ENCODE measurements at places on chromosomes 2 and 18. TPM values are rescaled to one million over a fixed set of nuclear protein-coding genes. Genes with fewer than 3 reads are reported as not detected.

The ARHGEF4 gene
- under 0.01 TPM for total RNA-seq

The TEX261 gene
- total RNA-seq: 18.9 TPM

DNA sequence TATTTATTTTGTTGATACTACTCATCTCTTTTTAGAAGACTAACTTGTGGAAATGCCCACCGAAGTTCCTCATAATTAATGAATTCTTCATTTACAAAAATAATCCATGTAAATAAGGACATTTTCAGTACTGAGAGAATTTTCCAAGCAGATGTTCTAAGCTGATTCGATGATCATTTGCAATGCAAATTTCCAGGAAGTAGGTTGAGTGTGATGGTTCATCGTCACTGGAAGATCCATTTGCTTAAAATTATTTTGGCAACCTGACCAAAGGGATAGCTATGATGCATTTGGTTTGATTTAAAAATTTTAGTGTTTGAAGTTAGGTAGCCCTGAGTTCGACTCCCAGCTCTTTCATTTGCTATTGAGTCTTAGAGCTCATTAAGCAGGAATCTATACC is 257.3 kb upstream of the RASGRP3 start:
- no peak for DNase-seq

GRCh38 chr2:240505910-240506309 is 51.9 kb downstream of the ANKMY1 start:
- DNase-seq: no peak

- DNase-seq: no peak
Observed at GRCh38 chr18:45104049-45104395, 423.3 kb downstream of the SETBP1 start.
